ENCODE measurements at places on chromosomes 1 and 21.

- no peak for DNase-seq
- no peaks in the 10 kb centered on the region for H3K4me1 ChIP-seq
Measured at GRCh38 chr1:48208251-48208650, 14.3 kb upstream of the SLC5A9 start.

- no peaks in the 10 kb centered on the region for H3K4me1 ChIP-seq
- no peaks in the 10 kb centered on the region for H3K27me3 ChIP-seq
- no peak for DNase-seq
- H3K36me3 ChIP-seq, result no peaks in the 10 kb centered on the region
- H3K4me3 ChIP-seq, result no peak overlapping the region
Measured at GRCh38 chr1:152673016-152673415, 2.1 kb upstream of the LCE2C start.

DNA sequence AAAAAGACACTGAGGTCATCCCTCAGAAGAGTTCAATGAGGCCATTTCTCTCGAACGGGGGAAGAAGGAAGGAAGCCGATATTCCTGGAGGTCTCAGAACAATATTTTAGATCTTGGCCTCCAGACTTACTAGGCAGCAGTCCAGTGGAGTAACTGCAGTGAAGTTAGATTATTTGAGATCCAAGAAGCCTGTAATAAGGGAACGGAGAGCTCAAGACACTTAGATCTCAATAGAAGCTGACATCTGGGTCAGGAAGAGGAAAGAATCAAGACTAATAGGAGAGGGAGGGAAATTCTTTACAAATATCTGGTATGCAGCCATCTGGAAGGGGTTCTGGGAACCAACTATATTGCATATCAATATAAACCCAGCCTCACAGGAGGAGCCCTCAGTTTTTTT, 13.6 kb upstream of the ENAH start:
- no peaks in the 10 kb centered on the region for H3K4me1 ChIP-seq
- no peak for DNase-seq
- H3K27me3 ChIP-seq, result no peaks in the 10 kb centered on the region
- no peak overlapping the region for H3K27ac ChIP-seq
- H3K36me3 ChIP-seq, result no peaks in the 10 kb centered on the region

DNA sequence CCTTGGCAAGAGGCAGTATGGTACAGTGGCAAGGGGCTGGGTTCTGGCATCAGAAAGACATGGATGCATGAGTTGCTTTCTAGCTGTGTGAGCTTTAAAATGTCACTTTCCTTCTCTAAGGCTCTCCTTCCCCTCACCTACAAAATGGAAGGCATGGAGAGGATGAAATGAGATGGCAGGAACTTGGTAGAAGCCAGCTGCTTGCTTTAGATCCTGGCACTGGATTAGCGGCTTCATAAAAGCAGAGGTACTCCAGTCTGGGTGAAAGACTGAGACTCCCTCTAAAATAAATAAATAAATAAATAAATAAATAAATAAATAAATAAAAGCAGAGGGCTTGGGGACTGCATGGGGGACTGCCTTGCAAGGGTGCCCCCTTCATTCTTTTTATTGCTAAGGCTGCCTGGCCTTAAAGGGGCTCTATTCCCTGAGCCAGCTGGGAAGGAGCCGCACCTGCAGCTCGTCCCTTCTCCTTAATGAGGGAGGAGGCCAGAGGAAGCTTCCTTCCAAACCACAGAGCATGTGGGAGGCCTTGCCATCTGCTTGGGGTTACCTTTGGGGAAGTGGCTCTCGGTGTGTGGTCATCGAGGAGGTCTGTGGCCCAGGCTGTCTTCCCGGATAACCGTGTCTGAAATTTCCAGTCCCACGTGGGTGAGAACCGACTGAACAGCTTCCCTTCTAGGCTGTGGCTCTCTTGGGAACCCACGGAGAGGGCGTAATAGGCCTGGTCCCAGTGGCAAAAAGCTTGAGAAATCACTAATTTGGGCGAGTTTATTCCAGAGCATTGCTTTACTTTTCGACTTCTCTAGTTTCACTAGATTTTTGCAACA, 2.0 kb upstream of the ATP13A2 start:
- H3K27ac ChIP-seq, result no peak overlapping the region
- H3K27me3 ChIP-seq, result peaks cover 10% of the 10 kb centered on the region
- H3K4me1 ChIP-seq, result peaks cover 31% of the 10 kb centered on the region
- H3K36me3 ChIP-seq, result no peaks in the 10 kb centered on the region

DNA sequence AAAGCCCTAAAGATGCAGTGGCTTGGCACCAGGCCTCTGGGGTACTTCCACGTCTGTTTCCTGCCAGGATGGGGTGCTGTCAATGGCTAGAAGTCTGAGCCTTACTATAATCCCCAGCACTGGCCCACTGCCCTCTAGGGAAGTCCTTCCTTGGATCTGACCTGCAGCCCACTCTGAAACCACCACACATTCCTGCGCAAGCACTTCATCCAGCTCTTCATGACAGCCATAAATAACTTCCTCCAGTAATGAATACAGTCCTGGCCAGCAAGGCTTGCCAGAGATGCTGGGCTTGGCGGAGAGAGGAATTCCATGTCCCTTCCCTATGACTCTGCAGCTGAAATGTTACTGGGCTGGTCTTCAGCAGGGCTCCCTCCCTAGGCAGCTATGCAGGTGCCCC, 32.6 kb downstream of the ALPL start:
- no peak overlapping the region for H3K4me3 ChIP-seq
- H3K27ac ChIP-seq, result no peak overlapping the region
- no peaks in the 10 kb centered on the region for H3K36me3 ChIP-seq
- H3K27me3 ChIP-seq, result no peaks in the 10 kb centered on the region
- H3K4me1 ChIP-seq, result no peaks in the 10 kb centered on the region

- peak overlapping the region; percentile 93 for H3K27ac ChIP-seq
- peaks cover 90% of the 10 kb centered on the region for H3K4me1 ChIP-seq
- no peak for DNase-seq
- H3K4me3 ChIP-seq, result no peak overlapping the region
- H3K27me3 ChIP-seq, result no peaks in the 10 kb centered on the region
- H3K36me3 ChIP-seq, result peaks cover 45% of the 10 kb centered on the region
Measured at GRCh38 chr1:201488830-201489589, 17.9 kb downstream of the CSRP1 start.

DNA sequence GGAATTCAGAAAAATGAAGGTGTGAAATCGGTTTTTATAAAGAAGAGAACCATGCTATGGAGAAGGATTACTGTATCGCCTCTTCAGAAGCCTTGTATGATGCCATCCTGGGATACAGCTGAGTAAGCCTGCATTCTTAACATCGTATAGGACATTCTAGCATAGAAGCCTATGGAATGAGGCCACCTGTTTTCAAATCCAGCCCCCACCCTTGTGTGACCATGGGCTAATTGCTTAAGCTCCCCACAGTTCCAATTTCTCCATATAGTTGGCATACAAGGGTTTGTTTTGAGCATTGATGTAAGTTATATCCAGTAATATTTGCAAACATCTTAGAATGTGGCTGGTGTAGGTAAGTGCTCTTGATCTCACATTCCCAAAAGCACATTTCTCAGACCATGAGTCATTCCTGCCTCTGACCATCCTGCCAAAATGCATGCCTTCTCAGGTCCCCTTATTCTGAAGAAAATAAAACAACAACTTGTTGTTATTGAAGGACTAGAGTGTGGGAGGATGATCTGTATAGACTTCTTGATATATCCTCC, 1.5 kb downstream of the OR14A2 start:
- no peak overlapping the region for H3K4me3 ChIP-seq
- no peaks in the 10 kb centered on the region for H3K36me3 ChIP-seq
- H3K27ac ChIP-seq, result no peak overlapping the region
- H3K4me1 ChIP-seq, result no peaks in the 10 kb centered on the region
- no peak for DNase-seq

GRCh38 chr1:11067716-11068599, 8.1 kb upstream of the SRM start:
- peaks cover 100% of the 10 kb centered on the region for H3K36me3 ChIP-seq
- peaks cover 17% of the 10 kb centered on the region for H3K4me1 ChIP-seq
- H3K27me3 ChIP-seq, result no peaks in the 10 kb centered on the region
- H3K27ac ChIP-seq, result no peak overlapping the region
- no peak for DNase-seq
- no peak overlapping the region for H3K4me3 ChIP-seq

DNA sequence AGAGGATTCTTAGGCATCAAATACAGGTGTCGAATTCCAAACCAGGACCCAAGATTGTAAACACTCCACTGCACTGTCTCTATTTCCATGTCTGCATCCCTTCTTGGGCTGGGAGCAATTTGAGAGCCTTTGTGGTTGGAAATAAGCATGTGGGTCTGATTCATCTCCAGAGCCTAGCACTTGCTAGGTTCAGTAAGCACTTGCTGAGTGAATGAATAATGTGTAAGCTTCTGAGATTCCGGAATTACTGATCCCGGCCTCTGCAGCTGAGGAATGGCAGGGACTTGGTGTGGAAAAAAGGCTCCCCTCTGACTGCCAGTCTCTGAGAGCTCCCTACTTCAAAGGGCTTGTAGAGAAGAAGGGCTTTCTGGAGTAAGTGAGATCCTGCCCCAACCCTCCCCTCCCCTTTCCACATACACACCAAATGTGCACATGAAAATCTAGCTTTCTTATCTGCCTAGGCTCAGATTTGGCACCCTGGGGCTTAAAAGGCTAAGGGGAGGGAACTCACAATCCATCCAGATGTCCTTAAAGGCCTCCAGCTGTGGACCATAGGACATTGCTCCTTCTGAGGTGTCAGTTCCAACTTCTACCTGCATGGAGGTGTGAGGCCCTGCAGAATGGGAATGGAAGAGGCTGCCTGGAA, 39.6 kb upstream of the TRABD2B start:
- no peak overlapping the region for H3K4me3 ChIP-seq
- DNase-seq, result no peak
- no peaks in the 10 kb centered on the region for H3K36me3 ChIP-seq
- H3K27ac ChIP-seq, result no peak overlapping the region

DNA sequence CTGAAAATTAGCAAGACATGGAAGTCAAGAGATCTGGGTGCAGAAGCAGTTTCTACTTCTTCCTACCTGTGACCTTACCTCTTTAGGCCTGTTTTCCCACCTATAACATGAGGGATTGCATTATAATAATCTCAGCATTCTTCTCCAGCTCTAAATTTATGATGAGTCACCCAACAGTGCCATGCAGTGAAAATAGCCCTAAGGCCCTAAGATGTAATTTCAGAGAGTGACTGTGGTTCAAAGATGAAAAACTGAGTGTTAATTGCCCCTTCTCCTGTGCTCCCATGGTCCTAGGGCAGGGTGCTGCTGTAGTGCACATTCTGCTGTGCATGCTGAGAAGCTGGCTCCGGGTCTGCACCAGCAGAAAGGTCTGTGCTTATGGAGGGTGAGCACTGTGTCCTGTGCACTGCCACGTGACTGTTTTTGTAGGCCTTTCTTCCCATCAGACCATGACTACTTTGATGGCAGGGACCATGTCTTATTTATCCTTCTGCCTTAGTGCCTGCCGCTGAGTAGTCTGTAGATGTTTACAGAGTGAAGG, 29.7 kb downstream of the JUN start:
- no peaks in the 10 kb centered on the region for H3K36me3 ChIP-seq
- no peak overlapping the region for H3K4me3 ChIP-seq
- DNase-seq, result no peak
- H3K4me1 ChIP-seq, result peaks cover 40% of the 10 kb centered on the region
- H3K27me3 ChIP-seq, result no peaks in the 10 kb centered on the region
- H3K27ac ChIP-seq, result peak overlapping the region; percentile 72

GRCh38 chr1:18511874-18512150, 31.1 kb downstream of the KLHDC7A start:
- no peak for DNase-seq
- H3K27me3 ChIP-seq, result no peaks in the 10 kb centered on the region
- H3K4me3 ChIP-seq, result no peak overlapping the region
- no peak overlapping the region for H3K27ac ChIP-seq
- no peaks in the 10 kb centered on the region for H3K4me1 ChIP-seq

- no peaks in the 10 kb centered on the region for H3K36me3 ChIP-seq
- DNase-seq, result no peak
- no peak overlapping the region for H3K4me3 ChIP-seq
- H3K4me1 ChIP-seq, result no peaks in the 10 kb centered on the region
- no peak overlapping the region for H3K27ac ChIP-seq
Measured at GRCh38 chr1:11568687-11569086, 85.5 kb downstream of the FBXO2 start.

Measured in esophagus squamous epithelium (tissue), 5 donors.